ENCODE measurements at places on chromosomes 11 and 22.

GRCh38 chr11:27013781-27014361, 20.0 kb downstream of the FIBIN start:
- DNase-seq: no peak

- DNase-seq: no peak
Measured at GRCh38 chr22:18022876-18023275, 1.5 kb downstream of the MICAL3 start.

DNA sequence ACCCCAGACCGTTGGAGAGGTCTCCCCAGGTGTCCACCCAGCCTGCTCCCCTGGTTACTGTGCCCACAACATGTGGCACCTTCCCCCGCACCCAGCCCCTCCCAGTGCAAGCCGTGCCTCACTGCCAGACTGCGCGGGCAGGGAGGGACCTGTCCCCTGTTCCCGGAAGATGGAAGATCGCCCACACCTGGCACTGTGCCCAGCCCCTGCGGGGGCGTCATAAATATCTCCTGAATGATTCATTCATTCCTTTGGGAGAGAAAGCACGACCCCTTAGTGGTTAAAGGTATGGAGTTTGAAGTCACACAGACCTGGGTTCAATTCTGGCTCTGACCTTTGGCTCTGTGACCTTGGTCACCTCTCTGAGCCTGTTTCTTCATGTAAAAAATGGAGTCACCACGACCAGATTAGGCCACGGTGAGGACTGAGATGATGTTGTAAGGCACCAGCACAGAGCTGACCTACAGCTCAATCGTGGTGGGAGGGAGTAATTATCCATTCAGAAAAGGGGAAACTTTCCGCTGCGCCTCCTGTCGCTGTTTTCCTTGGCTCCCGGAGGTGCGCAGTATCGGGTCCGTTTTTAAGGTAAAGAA, 497 bp upstream of the SYT12 start:
- no peak for DNase-seq

- DNase-seq: peak; percentile 68
Measured at GRCh38 chr22:44685384-44686056, 16.5 kb upstream of the PRR5 start.

DNA sequence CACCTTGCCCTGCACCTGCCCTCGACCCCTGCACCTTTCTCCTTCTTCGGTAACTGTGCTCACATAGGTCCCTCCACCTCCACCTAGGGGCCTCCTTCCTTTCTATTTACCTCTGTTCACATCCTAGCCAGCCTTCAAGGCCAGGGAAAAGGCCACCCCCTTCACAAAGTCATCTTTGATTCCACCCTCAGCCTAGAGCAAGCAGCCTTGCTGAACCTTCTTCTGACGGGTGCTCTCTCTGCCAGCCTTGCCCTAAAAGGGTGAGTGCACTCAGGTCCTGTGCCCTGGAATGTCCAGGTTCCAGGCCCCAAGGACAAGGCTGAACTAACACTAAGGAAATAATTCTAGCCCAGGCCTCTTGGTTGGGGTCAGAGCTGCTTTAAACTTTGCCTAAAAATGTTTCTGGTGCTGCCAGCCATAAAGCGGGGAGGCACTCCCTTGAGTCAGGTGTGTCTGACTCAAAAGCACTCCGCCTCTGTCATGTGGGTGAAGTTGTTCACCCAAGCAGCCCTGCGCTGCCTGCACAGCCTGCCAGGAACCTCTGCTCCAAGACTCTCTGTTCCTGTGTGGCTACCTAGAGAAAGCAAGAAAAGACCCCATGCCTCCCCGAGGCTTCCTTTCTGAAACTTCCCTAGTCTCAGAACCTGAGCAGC, 9.2 kb upstream of the FAM83F start:
- DNase-seq: no peak

DNA sequence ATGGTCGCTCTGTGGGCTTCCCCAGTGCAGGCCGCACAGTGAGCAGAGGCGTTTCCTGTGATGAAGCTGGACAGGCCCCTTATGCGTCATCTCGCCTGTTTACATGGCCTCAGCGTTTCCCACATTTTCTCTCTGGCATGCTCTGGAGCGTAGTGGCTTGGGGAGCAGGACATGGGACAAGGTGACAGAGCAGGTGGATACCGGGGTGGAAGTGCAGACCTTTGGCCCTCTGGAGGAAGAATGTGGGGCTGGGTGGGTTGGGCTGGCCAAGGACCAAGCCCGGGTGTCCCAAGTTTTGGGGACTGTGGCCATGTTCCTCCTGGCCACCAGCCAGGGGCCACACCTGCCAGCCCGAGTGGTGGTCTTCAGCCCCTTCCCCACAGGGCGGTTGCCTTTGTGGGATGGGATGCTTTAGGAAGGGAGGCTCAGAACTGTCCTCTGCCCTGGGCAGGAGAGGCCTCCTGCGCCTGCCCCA, 446.6 kb downstream of the TBC1D22A start:
- DNase-seq: peak; percentile 28

- DNase-seq: no peak
Measured at GRCh38 chr22:38964989-38965388, 7.6 kb downstream of the APOBEC3A start.

- DNase-seq: peak; percentile 66
Measured at GRCh38 chr11:59556917-59557348, 45.6 kb downstream of the OR4D9 start.

- no peak for DNase-seq
Measured at GRCh38 chr11:119713359-119714040, 15.5 kb downstream of the NECTIN1 start.

GRCh38 chr11:8794677-8795103, 112.1 kb downstream of the RPL27A start:
- no peak for DNase-seq

- DNase-seq: no peak
Measured at GRCh38 chr22:42327462-42328129, 57.1 kb upstream of the TCF20 start.

- no peak for DNase-seq
Measured at GRCh38 chr22:43047605-43048004, 32.7 kb upstream of the PACSIN2 start.

DNA sequence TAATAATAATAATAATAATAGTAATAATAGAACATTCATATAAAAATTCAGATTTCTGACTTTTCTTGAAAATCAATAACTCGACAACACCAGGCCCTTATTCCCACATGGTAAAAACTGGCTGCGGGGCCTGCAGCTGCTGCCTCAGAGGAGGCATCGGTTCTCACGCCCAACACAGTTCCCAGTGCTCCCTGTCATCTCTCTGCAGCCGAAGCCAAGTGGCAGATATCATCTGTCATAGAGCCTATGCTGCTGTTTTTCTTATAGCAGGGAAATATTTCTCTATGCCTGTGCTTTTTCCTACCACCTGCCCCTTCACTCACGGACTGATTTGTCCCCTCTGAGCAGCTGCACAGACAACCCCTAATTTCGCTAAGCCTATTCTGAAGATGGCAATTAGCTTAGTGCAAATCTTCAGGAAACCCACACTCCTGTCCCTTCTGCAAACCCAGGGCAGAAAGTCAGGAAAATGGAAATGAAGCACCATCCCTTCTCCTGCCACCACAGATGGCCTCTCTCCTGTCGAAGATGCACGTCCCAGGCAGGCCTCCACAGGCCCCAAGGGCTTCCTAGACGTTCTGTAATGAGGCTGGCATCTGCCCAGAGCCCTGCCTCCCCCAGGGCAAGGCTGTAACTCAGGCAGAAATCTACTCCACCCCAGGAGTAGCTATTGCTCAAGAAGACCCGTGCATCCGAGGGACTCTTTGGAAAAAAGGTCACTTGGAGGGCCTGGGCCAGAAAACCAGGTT, 66.7 kb downstream of the SYN3 start:
- DNase-seq: no peak

GRCh38 chr22:25933158-25933788, 191.3 kb downstream of the MYO18B start:
- no peak for DNase-seq

GRCh38 chr22:45312856-45313255, 3.1 kb downstream of the FAM118A start:
- no peak for DNase-seq

DNA sequence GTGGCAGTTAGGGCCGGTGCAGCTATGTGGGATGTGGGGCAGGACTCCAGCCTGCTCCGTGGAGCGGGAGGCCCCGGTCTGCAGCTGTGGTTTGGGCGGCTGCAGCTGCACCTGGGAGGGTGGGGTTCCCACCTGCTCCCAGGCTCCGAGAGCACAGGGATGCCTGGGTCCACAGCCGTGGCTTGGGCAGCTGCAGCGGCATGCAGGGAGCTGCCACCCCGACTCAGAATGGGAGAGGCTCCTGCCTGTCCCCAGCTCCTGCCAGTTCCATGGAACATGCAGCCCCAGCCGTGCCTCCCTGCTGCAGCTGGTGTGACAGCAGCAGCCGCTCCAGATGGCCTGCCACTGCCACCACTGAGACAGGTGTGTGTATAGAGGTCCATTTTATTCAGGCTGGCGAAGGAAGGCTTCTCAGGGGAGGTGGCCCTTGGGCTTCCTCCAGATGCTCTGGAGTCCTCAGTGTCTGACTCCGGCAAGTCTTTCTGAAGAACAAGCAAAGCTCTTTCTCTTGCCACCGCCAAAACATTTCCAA, 21.8 kb upstream of the UPK3A start:
- no peak for DNase-seq

DNA sequence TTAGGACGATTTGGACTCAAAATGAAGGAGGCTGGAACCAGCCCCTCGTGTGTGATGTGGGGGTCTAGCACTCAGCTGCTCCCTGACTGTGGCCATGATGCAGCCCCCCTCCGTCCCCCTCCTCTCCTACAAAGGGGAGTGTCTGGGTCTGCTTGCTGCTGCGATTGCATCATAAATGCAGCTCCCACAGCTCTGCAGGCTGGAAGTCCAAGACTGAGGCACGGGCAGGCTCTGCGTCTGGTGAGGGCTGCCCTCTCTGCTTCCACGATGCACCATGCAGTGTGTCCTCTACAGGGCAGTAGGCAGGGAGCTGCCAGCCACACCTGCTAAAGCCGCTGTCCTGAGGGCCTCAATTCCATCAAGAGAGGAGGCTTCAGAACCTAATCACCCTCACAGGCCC, 432.1 kb downstream of the BRD1 start:
- no peak for DNase-seq

DNA sequence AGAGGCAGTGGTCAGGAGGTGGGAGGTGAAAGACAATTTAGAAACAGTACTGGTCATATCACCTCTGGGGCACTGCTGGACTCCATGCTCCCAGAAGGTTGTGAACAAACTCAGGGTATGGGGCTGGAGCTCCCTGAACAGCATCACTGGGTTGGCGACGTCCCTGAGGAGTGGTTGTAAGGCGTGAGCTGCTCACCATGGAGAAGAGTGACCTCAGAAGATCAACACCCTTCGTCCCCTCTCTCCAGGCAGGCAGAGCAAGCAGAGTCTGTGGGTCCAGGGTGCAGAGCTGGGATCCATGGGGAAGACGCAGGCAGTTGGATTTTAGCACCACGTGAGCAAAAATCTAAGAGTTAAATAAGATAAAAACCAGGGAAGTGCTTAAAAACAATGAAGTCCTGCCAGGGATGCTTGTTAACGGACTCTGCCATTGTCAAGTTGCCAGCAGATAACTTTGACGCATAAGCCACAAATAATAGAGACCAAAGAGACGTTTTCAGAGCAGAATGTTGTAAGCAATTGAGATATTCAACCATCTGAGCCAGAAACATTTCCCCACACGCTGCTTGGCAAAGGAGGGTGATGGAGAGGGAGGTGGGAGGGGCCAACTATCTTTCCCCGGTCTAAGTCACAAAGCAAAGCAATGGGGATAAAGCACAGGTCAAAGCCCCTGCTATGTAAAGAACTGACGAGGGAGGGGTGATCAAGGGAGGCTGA, 13.6 kb downstream of the PNPLA5 start:
- DNase-seq: no peak

GRCh38 chr11:115452241-115452640, 52.0 kb downstream of the CADM1 start:
- no peak for DNase-seq

DNA sequence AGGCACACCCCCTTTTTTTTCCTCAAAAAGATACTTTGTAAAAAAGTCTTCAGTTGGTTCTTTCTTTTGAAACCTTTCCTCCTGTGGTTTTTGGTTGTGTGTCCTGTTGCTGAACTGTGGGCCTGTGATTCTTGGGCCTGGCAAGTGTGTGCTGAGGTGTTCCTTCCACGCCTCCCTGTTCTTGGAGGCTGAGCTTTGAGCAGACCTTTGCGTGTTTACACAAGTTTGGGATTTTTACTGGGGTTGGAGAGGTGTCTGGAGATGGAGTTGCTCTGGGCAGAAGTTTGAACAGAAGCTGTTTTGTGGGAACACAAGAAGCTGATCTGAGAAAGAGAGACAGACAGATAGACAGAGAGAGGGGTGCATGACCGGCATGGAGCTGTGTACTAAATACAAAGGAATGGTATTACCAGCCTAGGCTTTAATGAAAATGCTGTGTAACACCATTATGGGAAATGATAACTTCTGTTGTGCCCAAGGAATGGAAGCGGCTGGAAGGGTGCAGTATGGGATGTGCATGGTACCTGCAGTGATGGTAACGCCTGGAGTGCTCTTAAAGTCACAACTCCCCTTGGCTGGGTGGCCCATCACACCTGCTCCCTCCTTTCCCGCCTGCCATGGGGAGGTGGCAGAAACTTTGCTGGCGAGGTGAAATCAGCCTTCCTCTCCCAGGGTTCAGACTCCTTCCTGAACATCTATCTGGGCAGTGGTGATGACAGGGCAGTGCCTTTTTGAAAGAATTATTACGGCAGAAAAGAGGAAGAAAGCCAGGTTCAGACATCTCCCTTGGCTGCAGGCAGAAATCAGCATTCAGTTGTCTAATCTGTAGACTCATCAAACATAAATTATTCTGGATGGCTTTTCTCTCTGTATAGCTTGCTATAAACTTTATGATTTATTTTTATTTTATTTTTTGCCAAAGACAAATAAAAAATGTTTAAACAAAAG, 70.4 kb downstream of the LDLRAD3 start:
- no peak for DNase-seq

DNA sequence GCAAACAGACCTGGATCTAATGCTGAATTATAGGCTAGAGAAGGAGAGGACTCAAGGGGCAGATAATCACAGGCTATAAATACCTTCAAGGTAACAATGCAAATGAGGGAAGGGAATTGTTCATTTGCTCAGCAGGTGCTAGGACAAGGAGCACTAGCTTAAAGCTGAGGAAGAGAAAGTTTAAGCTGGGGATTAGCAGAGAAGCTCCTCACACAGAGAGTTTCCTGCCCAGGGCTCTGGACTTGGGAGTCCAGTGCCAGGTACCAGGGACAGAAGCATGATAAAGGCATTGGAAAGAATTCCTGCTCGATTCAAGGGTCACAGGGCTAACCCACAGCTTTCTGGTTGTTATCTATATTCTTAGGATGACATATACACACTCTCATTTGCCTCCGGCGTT, 509.9 kb downstream of the NTM start:
- no peak for DNase-seq

GRCh38 chr11:3956038-3956437, 100.6 kb downstream of the STIM1 start:
- no peak for DNase-seq

- no peak for DNase-seq
Measured at GRCh38 chr11:46524201-46524770, 69.5 kb downstream of the AMBRA1 start.

GRCh38 chr11:15970506-15971214, 385.7 kb downstream of the SOX6 start:
- no peak for DNase-seq

DNA sequence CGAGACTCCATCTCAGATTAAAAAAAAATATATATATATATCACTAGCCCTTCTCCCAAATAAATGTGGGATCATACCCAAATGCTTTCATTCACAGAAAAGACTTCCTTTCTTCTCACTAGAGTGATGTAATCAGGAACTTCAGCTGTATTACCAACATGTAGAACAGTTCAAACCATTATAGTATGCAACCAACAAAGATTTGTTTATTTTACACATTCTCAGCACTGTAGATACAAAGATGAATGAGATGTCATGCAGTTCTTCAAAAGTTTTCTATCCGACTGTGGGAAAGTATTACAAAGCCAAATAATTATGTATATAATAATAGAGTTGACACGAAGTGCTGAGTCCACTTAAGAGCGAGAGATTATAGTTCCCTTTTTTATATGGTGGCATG, 22.2 kb upstream of the ZNF143 start:
- DNase-seq: no peak

Measured in stimulated activated effector memory CD8-positive, alpha-beta T cell treated with anti-CD3 and anti-CD28 coated beads, Interleukin-12 subunit alpha, Interleukin-12 subunit beta, amount 100 ng/mL, for 72 hours (primary cell).